Effector memory CD4-positive, alpha-beta T cell (primary cell): ENCODE measurements at places on chromosomes 3 and 15.

GRCh38 chr3:45980819-45981218 lies 14.8 kb downstream of the FYCO1 start:
- DNase-seq: no peak

GRCh38 chr3:4826237-4827100 lies 152.8 kb upstream of the BHLHE40 start:
- DNase-seq: no peak

DNA sequence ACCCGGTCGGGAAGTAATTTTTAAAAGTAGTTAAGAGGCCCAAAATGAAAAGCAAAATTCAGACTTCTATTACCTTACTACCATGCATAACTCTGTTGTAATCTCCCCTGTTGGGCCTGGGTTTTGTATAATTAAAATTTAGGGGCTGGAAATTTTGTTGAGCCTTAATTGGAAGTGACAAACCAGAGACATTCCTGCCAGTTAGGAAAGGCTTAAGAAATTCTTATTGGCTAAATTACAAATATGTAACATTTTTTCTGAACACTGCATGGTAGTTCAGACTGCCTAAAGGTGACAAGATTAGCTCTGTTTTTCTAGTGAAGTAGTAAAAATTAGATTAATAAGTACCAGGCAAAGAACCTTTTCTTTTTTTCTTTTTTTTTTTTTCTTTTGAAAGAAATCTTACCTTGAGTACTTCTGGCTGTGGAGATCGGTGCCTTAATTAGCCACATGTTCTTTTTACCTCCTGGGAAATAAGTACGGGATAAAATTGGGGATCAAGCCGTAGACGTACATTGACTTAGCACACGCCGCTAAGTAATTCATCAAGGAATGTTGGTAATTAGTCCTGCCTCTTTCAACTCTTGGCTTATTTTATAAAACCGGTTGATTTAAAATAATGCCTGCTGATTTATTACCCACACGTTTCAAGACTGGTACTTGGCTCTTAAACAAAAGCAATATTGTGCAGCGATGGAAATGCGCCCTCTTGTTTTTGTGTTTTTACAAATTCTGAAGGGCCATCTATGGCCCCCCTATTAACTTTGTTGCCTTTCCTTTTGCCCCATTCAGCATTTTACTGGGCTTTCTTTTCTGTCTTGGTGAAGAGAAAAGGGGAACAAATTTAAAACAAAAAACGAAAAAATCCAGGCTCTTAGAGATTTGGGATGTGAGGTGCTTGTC lies 111.2 kb upstream of the SAMMSON start:
- no peak for DNase-seq

- DNase-seq: no peak
Observed at GRCh38 chr3:184703657-184704056, 8.2 kb downstream of the MAGEF1 start.

DNA sequence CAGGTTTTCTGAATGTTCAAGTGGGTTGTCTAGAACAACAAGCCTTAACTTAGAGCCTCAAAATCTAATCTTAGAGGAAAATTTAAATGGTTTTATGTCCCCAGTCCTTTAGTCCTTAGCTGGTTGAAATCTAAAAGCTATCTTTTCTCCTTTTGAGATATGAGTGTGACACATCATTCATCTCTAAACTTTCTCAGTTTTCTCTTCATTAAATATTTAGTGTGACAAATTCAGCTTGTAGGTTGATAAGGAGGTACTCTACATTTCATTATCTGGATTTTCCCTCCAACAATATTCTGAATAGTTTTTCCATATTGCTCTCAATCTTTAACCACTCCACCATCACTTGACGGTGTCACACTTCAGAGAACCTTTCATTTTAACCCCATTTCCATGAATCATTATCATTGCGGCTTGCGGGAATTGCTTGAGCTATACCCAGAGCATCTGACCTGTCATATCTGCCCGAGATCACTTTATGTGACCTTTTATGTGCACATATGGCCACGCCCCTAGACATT lies 16.1 kb upstream of the ATP8B4 start:
- DNase-seq: no peak

- no peak for DNase-seq
Observed at GRCh38 chr3:65786890-65787289, 251.8 kb downstream of the MAGI1 start.

GRCh38 chr3:129010310-129010956 lies 9.3 kb downstream of the EFCC1 start:
- DNase-seq: no peak

GRCh38 chr3:64224826-64225610 lies at the start of gene PRICKLE2:
Gene PRICKLE2, minus strand, starts transcription at chr3:64225466. Its CDS starts 26,539 bp downstream, at chr3:64198927.
- DNase-seq: no peak

- no peak for DNase-seq
Observed at GRCh38 chr3:179622023-179622422, 17.4 kb downstream of the NDUFB5 start.

DNA sequence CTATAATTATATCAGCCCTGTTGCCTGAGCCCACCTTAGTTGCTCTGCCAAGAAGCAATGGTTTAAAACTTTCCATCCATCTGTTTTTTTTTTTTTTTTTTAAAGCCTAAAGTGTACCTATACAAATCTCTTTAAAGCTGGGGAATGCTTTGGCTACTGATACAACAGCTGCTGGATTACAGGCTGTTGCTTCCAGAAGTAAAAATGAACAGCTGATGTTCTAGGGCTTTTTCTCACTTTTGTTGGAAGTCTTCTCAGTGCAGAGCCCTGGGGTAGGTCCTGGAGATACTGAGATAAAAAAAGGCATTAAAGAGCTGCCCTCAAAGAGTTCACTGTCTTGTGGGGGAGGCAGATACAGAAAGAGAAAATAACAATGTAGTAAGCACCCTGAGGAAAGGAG lies 218.1 kb downstream of the NLGN1 start:
- no peak for DNase-seq

DNA sequence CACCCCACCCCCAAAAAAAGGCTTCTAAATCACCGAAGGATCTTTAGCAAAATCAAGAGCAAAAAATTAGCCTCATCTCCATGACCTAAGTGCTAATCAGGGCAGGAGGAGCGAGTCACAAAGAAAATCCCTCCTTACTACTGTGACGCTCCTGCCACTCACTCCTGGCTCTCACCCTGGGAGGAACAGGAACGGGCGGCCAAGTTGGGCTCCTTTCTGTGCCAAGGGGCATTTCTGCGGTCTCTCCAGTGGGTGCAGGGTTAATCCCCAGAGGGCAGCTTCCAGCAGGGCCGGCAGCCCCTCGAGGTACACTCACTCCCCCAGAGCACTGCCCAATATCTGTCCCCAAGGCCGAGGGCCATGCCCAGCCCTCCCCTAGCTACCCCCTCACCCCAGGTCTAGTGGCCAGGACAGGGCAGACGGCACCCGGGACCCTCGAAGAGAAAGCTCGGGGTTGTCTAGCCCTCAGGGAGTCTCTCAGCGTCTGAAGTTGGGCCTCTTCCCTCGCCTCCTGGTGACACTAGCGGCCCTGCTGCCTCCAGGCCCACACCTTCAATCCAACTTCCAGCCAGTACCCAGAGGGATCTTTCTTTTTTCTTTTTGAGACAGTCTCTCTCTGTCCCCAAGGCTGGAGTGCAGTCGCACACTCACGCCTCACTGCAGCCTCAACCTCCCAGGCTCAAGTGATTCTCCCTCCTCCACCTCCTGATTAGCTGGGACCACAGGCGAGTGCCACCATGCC lies 706 bp downstream of the CAV3 start:
- DNase-seq: no peak

DNA sequence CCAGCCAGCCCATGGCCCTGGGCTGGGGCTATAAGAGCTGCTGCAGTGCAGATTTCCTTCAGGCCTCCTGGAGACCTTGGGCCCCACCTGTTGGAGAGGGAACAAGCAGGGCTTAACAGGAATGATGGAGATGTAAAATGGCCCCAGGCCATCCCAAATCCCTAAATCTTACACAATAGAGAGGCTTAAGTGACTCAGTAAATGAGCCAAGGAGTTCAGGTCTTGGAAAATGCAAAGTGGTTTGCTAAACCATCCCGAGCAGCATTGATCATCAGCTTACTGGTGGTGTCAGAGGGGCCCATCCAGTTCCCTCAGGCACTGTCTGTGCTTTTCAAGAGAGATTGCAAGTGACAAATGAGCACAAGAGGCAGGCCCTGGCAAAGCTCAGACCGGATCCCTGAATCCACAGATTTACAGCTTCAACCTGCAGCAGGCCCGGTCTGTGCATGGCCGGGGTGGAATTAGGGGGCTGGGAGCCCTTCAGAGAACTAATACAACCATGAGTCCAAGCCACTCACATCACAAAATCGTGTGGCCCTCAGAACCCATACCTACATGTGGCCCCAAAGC lies 325.4 kb downstream of the UACA start:
- DNase-seq: no peak

GRCh38 chr3:4976109-4976508 lies 3.1 kb upstream of the BHLHE40 start:
- DNase-seq: no peak

GRCh38 chr3:157117875-157118654 lies 41.9 kb downstream of the CCNL1 start:
- no peak for DNase-seq

DNA sequence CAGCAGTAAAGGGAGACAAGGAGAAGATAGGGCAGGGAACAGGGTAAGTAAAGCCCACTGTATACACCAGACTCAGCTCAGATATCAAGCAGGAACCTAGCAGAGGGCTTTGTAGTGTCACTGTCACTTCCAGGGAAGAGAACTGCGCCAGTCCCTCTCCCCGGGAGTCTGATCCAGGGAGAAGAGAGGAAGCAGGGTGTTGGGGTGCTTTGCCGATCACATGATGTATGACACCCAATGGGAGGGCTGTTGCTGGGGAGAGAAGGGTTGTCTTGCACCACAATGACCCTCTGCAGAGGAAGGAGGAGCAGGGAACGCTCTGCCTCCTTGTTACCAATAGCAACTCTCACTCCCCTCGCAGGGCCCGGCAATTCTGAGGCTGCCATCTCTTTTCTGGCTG lies 147.2 kb upstream of the SLC2A2 start:
- DNase-seq: no peak

GRCh38 chr15:60703207-60703933 lies 224.4 kb upstream of the ICE2 start:
- DNase-seq: no peak

GRCh38 chr15:61037031-61037430 lies 192.1 kb downstream of the RORA start:
- DNase-seq: no peak

- DNase-seq: no peak
Observed at GRCh38 chr15:49898575-49899283, 220.3 kb downstream of the ATP8B4 start.

DNA sequence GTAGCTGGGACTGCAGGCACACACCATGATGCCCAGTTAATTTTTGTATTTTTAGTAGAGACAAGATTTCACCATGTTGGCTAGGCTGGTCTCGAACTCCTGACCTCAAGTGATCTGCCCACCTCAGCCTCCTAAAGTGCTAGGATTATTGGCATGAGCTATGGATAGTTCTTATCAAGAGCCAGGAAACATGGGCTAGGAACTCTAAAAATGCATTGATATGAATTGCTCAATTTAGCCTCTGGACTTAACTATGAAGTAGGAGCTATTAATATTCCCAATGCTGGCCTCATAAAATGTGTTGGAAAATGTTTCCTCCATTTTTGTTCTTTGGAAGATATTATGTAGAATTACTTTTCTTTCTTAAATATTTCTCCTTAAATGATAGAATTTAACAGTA lies 82.8 kb upstream of the PEX5L start:
- no peak for DNase-seq

DNA sequence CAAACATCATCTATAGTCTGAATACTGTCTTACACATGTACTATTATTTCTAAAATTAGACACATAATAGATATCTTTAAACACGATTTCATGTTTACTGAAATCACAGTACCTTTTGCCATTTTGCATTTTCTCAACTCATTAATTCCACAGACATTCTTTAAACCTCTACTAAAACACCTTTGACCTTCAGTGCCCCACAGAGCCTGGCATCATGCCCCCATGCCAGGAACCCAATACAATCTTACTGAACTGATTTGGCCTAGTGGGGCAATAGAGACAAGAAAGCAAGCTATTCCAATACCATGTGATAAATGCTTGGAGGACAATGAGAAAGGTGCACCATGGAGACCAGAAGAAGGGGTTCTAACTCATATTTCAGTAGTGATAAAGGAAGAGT lies 19.3 kb upstream of the GUCA1C start:
- no peak for DNase-seq

- DNase-seq: no peak
Observed at GRCh38 chr3:170701696-170702678, 116.1 kb upstream of the SLC7A14 start.

GRCh38 chr3:140898340-140899180 lies 43.1 kb upstream of the SLC25A36 start:
- no peak for DNase-seq

DNA sequence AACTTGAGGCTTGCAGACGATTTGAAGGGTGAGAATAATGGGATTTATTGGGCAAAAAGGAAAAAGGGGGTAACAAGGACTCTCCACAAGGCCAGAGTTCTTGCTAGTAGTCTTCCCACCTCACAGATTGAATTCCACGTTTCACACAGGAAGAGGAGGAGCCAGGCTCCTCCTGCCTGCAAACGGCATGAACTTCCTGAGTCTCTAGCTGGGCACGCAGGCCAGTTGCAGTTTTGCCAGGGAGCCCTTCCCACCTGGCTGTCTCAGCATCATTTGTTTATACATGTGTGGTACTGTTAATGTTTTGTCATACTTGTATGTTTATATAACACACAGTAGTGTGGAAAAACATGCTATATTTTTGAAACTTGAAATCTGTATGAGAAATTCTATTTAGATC lies 155.0 kb downstream of the NLGN1 start:
- DNase-seq: no peak

- no peak for DNase-seq
Observed at GRCh38 chr3:178001670-178002101, 534.5 kb upstream of the KCNMB2 start.

GRCh38 chr3:173354124-173354523 lies 43.4 kb upstream of the NLGN1 start:
- DNase-seq: no peak

DNA sequence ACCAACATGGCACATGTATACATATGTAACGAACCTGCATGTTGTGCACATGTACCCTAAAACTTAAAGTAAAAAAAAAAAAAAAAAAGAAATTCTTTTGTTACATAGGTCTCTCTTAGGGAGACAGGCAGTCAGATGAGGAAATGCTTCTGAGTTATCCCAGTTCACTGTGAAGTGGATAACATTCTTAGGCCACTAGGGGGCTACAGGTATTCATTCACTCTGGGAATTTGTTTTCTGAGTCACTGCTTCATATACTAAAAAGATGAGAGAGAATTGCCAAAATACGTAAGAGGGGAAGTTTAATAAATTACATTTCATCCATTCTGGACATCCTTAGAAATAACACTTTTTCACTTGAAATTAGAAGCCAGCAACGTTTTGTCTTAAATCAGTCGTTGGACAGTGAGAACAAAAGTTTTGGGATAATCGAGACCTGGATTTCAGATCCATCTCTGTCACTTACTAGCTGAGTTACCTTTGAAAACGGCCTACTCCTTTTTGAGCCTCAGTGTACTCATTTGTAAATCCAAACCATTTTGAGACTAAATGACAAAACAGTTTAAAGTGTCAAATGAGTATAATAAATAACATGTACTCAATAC lies 738.4 kb upstream of the ALCAM start:
- no peak for DNase-seq

GRCh38 chr3:191808073-191808472 lies 347.1 kb downstream of the PYDC2 start:
- no peak for DNase-seq
